ENCODE measurements at places on chromosomes 1 and 21.

GRCh38 chr1:76279101-76279748, 204.7 kb downstream of the ST6GALNAC3 start:
- no peak for DNase-seq

- no peak for DNase-seq
Measured at GRCh38 chr1:93585059-93585966, 96.3 kb downstream of the BCAR3 start.

DNA sequence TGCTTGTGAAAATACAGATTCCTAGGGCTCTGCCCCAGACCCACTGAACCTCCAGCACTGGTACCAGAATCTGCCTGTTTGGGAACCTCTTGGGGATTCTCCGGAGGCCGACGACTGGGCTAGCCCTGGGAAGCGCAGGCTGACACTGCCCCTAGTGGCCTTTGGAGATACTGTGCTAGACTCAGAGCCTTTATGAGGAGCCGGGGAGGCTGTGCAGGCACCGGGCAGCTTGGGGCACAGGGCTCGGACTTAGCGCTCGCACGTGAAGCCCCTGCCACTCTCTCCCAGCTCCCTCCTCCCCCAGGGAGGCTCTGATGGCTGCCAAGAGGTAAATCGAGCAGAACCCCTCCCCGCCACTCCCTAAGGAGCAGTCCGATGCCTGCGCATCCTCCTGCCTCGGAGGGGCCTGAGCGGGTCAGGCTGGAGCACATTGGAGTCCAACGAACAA, 144.6 kb upstream of the TNR start:
- peak; percentile 1 for DNase-seq

- DNase-seq = no peak
Measured at GRCh38 chr1:29860056-29860455, 623.7 kb downstream of the PTPRU start.

GRCh38 chr1:1799716-1800115, 21.4 kb upstream of the NADK start:
- DNase-seq = no peak

DNA sequence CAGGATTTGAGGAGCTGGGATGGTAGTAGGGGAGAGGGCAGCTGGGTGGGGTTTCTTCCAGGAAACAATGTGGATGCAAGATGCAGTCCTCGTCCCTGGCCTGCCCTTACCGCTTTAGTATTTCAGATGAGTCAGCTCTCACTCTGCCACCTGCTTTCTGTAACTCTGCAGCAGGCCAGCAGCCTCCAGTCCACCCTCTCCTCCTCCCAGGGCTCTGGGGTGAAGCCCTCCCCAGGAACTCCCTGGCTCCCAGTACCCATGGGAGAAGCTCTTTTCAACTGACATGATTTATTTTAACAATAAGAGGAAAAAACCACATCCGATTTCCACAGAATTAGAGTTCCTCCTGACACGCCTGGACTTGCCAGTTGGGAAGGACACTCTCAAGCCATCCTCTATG, 39.0 kb upstream of the IL20 start:
- DNase-seq = no peak

- DNase-seq = no peak
Measured at GRCh38 chr1:24329331-24329730, 10.2 kb downstream of the GRHL3 start.

GRCh38 chr1:235009561-235010306, 118.9 kb downstream of the TOMM20 start:
- no peak for DNase-seq

- DNase-seq = no peak
Measured at GRCh38 chr1:240363315-240363714, 248.6 kb downstream of the GREM2 start.

DNA sequence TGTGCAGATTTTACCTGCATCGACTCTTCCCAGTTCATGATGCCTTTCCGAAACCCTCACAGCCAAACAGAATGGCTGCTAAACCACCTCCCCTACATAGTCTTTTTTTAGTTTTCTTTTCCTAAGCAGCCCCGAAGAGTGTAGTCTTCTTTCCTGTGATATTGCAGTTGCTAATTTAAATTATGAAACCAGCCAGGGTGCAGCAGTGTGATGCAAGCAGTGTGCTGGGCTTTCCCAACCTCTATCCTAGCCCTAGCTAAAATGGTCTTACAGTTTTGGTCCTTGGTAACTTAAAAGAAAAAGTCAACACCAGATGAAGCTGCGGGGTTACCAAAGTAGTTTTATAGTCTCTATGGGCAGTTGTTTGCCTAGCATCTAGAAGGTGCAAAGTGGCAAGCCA, 82.0 kb upstream of the GCLM start:
- DNase-seq = no peak

- no peak for DNase-seq
Measured at GRCh38 chr1:220906561-220907334, 27.5 kb downstream of the HLX start.

GRCh38 chr21:28687586-28687985, 305.1 kb downstream of the LTN1 start:
- no peak for DNase-seq

- DNase-seq = no peak
Measured at GRCh38 chr1:147292012-147292411, 49.5 kb downstream of the CHD1L start.

DNA sequence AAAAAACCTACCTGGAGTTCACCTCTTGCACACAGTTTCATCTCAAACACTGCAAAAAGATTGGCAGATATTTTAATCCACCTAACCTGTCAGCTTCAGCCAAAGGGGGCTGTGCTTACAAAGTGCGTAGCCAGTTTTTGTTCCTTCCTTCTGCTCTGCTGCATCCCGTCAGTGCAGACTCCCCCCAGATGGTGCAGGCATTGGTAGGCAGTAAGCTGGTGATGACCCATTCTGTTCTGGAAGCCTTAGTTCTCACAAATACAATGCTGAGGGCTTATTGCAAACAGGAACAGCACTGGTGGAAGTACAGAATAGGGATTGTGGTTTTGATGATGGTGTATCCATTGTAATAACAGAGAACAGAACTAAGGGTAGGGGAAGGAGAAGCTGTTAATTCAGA, 239.5 kb downstream of the RYR2 start:
- DNase-seq = no peak

Measured in CD4-positive, alpha-beta T cell treated with Interleukin-10 for 1 hour (primary cell).